Kidney tubule cell (primary cell): ENCODE measurements at places on chromosomes 3 and 15.

DNA sequence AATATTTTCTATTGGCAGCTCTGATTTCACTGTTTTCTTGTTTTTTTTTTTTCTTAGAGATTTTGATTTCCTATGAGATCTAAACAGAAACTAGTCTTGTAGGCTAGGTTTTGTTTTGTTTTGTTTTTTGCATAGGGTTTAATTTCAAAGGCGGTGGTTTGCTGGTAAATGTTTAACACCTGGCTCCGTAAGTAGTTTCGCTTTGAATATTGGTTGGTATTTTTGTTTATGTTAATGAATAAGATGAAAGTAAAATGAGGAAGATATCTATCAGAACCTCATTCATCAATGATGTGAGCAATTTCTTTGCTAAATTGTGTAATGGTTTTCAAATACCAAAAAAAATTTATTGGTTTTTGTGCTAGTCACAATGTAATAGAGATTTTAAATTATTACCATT lies 39.7 kb upstream of the TM4SF1 start:
- DNase-seq, result peak; percentile 24

DNA sequence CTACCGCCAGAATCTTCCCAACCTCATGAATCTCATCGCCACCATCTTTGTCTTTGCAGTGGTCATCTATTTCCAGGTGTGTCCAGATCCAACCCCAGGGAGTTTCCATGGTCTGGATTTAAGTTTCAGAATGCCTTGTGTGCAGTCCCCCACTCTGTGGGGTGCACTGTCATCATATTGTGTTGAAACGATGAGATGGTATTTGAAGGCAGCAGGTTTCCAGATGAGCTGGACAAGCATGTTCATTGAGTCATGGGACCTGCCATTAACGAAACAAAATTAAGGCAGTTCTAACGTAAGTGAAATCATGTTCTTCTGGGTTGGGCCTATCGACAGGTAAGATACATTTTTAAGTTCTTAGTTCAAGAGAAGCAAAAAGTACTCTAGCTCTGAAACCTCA lies 12.7 kb downstream of the SEC61A1 start:
- no peak for DNase-seq

DNA sequence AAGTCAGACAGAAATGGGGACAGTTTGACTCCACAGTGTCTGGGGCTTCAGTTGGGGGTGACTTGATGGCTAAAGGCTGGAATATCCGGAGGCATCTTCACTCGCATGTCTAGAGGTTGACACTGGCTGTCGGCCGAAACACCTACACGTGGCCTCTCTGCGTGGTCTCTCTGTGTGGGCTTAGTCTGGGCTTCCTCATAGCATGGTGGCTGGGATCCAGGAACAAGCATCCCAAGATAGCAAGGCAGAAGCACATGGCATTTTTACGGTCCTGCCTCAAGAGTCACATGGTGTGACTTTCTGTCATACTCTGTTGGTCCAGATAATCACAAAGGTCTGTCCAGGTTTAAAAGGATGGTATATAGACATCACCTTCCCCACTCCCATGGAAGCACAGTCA lies 34.5 kb downstream of the MAGI1 start:
- DNase-seq, result no peak

DNA sequence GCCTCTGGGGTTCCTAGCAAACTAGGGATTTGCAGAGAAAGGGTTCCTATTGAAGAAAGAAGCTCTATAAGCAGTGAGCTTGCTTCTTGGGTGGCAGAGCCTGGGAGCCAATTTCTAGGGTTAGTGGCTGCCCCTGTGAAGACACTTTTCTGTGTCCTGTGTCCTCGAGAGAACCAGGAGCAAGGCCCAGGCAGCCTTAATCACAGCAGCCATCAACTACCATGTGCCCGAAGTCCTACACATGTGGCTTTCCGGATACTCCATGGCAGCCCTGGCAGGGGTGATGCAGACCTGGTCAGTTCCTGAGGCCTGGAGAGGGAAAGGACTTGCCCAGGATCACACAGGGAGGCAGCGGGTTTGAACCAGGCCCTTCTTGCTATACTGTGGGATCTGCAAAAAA lies 27.7 kb upstream of the TSPAN3 start:
- DNase-seq, result no peak

DNA sequence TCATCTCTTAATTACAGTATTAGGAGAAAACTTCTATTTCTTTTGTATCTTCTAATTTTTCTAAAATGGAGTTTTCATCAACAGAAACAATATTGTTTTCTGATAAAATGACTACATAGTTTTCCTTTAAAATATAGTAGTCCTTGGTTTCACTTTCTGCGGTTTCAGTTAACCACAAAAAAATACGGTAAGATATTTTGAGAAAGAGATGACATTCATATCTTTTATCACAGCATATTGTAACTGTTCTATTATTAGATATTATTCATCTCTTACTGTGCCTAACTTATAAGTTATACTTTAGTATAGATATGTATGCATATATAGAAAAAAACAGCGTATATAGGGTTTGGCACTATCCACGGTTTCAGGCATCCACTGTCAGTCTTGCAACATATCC lies 2.3 kb downstream of the B4GALT4 start:
- DNase-seq, result no peak

DNA sequence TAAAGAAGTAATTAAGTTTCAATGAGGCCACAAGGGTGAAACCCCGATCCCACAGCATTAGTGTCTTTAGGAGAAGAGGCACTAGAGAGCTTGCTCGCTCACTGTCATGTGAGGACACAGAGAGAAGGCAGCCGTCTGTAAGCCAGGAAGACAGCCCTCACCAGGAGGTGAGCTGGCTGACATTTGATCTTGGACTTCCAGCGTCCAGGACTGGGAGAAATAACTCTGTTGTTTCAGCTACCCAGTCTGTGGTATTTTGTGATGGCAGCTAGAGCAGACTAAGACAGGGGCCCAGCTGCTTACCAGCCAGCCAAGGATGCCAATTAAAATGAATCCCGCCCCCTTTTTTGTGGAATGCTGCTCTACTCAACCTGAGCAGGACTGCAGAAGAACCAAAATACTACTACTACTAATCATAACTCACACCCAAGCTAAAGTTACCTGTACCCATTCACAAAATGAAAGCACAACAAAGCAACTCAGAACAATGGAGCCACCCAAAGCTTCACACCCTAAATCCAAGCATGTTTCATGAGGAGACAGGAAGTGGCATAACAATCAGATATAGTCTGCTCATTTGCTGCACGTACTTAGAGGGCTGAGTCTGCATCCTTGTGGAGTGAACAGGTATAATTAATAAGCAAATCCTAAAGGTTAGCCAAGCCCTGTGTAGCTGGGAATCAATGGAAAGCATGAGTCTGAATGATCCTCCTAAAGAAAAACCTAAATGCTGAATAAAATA lies 35.6 kb upstream of the RHCG start:
- no peak for DNase-seq

GRCh38 chr3:20515834-20516233 lies 329.8 kb upstream of the SGO1 start:
- DNase-seq, result no peak

DNA sequence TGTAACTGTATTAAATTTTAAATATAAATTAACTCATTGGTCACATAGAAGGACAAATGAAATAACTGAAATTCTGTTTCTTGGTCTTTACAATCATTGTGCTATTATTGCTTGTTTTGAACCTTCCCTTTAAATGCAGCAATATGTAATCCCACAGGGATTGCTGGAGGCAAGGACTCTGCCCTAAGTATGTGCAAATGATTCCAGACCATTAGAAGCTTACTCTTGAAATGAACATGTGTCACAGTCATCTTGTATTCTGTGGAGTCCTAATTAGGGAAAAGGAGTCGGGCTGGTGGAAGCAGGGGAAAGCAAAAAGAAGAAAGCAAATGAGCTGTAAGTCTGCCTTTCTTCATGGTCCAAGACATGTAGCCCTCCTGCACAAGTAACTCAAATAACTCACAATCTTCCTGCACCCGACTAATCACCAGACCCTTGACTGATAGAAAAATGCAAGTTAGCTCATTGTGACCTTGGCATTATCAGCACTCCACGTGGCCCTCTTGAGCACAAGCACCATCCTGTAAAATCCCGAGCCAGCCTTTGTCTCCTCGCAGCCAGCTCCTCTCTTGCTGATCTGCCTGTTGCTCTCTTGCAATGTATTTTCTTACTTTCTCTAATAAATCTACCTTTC lies 2.3 kb upstream of the TMPRSS7 start:
- DNase-seq, result no peak

DNA sequence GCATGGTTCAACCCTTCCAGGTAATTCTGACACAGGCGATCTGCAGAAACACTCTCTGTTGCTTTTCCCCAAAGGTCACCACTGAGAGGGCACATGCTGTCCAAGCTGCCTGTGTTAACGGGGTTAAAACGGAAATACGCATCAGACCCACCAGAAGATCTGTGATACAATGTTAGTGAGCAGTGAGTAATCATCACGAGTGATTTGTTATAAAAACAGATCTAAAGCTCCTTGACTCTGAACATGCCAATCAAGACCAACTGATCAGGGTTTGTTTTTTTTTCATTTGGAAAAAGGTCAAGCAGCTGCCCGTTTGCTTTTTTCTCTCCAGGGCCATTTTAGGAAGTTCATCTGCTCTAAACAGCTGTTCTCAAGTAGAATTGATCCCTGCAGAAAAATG lies 43.2 kb downstream of the FGF12 start:
- DNase-seq, result no peak

DNA sequence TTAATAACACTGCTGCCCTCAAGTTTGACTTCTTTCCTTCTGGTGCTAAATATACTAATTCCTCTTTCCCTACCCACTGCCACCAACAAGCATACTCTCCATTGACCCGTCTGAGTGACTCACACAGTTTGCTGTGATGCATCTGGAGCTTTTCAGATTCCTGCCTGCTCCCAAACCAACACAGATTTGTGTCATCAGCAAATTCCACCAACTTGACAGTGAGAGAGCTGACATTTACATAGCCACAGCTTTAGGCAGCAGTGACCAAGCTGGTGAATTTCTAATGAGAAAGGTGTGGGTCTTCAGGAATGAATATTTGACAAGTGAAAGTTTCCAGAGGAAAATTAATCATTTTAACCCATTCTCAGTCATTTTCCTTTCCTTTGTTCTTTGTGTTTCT lies 96.5 kb upstream of the PRICKLE2 start:
- DNase-seq, result peak; percentile 94

- no peak for DNase-seq
Measured at GRCh38 chr3:63635186-63635585, 17.3 kb upstream of the SNTN start.

DNA sequence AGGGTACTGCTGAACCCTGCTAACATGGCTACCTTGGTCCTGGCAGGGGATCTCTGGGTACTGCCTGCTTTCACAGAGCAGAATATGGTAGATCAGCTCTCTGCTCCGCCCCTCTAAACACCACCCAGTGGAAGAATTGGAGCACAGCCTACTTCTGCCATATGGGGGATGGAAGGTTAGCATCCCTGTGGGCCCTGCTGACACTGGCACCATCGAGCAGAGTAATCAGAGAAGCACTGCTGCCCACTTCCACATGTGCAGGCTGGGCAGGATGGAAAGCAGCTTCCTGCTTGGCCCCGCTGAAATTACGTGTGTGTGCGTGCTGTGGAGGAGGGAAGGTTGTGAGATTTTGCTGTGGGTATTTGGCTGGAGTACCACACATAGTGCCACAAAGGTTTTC lies 24.8 kb downstream of the CCR1 start:
- DNase-seq, result no peak
